ENCODE measurements at places on chromosomes 1 and 21.
A peak's percentile ranks its signal among the peaks of the same experiment; 100 is the strongest.

DNA sequence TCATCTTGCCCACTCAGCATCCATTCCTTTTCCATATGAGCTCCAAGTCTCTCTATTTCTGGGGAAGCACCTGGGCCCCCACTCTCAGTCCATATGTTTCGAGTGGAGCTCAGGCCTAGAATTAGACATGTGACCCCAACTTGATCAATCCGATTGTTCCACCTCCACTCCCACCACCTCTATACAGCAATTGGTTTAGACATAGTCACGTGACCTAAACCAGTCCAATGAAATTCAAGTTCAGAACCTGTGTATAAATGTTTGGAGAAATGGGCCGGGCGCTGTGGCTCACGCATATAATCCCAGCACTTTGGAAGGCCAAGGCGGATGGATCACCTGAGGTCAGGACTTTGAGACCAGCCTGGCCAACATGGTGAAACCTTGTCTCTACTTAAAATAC lies 29.6 kb upstream of the CLIC4 start:
- DNase-seq, result no peak

DNA sequence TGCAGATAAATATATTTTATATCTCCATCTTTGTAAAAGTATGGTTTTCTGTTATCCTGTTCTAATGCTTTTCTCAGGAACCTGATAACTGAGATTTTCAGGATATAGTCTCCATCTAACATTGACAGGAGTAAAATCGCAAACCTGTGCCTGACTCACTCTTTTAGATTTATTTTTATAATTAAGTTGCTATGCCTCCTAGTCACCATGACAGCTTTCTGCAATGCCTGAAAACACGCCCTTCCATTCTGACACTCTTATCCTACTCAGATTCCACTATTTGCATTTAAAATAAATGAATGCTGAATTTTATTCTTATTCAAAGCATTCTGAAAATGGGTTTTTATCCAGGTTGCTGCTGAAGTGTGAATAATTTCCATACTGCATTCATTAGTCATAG lies 62.8 kb downstream of the RGS21 start:
- DNase-seq, result no peak

GRCh38 chr1:29461115-29461739 lies 224.9 kb downstream of the PTPRU start:
- no peak for DNase-seq

DNA sequence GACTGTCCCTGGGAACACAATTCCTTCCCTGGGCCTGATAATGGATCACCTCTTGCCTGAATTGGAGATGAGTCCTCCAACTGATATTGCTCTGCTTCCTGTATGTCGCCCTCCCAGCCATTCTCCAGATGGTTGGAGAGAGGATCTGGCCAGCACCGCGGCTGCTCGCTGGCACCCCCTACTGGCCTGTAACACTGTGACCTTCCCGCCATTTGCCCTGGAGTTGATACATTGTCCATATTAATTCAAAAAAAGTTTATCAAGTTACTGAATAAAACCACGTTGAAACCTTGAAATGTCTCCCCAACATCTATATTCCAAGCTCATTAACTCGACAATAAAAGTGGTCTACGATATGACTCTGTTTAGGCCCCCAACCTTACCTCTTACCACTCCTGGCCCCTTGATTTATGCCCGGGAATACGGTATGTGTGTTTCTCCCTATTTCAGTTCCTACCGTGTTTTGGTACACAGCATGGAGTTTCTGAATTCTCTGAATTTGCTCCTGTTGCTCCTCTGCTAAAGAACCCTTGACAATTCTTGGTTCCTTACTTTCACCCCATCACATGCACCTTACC lies 241.8 kb upstream of the KIAA0040 start:
- DNase-seq, result peak; percentile 12

GRCh38 chr1:226029093-226029496 lies 30.0 kb upstream of the SDE2 start:
- DNase-seq, result no peak

- no peak for DNase-seq
Observed at GRCh38 chr21:21907271-21907670, 909.1 kb downstream of the NCAM2 start.

All from MCF 10A (cell line).